ENCODE measurements at places on chromosomes 16 and 17.

GRCh38 chr17:72502371-72503341, 381.8 kb downstream of the SOX9 start:
- DNase-seq, result no peak

- DNase-seq, result no peak
Observed at GRCh38 chr16:78375055-78375679, 275.7 kb downstream of the WWOX start.

- no peak for DNase-seq
Observed at GRCh38 chr17:82648742-82649331, 593 bp upstream of the WDR45B start.

DNA sequence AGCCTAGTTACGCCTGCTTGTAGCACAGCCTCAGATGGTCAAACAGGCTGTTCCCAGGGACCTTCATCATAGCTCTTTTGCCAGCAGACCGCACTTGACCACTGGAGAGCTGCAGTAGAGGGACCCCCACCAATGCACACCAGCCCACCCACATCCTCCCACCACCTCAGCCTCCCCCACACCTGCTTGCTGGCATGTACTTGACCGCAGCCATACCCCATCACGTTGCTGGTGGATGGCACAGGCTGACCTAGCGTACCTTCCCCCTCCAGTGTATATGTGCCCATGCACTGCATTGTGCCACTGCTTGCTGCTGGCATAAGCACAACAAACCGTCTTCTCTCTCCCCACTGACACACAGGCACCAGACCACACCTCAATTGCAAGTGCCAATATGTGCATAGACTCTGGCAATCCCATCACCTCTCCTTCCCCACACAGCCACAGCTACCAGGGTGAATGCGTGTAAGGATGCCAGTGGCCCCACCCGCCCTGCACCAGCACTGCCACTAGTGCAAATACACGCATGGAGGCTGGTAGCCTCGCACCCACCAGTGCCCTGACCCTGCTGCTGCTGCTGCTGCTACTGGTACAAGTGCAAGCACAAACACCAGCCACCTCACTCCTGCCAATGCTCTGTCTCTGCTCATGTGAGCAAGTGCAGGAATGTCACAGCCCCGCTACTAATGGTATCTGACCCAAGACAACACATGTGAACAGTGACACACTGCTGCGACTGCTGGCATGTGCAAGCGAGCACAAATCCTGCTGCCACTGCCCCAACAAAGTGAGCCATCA, 1377.6 kb downstream of the CDH11 start:
- no peak for DNase-seq

DNA sequence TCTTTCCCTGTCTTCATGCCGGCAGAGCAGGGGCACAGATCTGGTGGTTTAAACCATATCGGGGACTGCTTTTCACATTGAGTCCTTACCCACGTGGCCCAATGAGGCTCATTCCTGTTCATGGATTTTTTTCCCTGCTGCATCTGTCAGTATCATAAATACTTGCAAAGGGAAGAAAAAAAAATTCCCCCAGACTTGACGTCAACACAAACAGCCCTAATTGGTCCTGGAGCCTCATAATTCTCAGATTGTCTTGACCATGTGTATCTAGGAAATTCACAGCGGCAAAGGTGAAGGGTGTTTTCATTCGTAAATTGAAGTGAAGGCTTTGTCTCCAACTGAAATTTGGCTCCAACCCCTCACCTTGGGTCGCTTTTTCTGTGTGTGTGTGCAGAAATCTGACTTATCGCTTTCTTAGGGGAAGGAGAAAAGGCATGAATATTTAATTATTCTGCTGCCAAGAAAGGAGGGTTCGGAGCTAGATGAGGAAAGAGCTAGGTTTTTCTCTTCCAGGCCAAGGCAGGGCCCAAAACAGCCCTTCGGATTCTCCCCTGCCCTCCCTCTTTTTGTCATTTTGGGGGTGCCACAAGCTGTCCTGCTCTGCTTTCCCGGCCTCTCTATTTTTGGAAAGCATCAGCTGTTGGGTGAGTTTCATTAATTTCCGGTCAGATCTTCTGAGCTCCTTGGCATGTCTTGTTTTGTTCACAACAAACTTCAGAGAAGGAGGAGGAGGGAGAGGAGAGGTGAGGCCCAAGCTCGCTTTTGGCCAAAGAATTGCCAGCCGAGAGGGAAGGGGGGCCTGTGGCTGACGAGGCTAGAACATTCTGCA, 17.8 kb upstream of the CIBAR2 start:
- DNase-seq, result no peak

- DNase-seq, result no peak
Observed at GRCh38 chr17:63962298-63962744, 10.4 kb downstream of the SCN4A start.

GRCh38 chr17:2906901-2907300, 110.7 kb downstream of the RAP1GAP2 start:
- DNase-seq, result no peak

DNA sequence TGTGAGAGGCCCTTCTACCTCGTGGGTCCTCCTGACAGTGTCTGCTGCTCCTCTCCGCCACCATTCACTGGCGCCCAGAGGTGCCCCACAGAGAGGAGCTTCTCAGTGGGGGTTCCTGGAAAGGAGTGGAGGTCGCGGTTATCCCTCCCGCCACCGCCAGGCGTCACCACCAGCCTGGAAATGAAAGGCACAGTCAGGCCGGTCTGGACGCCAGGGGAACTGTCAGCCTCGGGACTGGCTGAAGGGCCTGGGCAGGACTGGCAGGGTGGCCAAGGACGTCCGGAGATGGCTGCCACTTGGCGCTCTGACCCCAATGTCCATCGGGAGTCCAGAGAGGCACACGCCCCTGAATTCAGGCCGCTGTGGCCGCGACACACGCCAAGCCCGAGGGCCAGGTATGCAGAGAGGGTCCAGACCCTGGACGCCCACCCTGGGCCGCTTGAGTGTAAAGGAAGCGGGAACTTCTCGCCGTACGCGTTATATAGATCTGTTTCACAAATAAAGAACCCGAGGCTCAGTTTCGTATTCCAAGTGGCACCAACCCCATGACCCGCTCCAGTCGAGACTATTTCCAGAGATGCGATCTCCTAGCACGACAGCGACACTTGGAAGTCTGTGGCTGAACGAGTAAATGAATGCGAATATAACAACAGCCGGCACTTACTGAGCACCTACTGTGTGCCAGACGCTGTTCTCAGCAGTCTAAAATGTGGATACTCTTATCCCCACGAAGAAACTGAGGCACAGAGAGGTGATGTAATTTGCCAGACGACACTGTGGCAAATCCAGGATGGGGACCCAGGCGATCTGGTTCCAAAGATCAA, 7.6 kb upstream of the NXPH3 start:
- DNase-seq, result peak; percentile 65
